ENCODE measurements at places on chromosomes 4 and X.

- no peak for DNase-seq
Observed at GRCh38 chrX:120499301-120500072, 30.4 kb upstream of the LAMP2 start.

- DNase-seq = no peak
Observed at GRCh38 chr4:170234800-170235199, 145.0 kb upstream of the AADAT start.

GRCh38 chr4:38804654-38805295, at the start of gene TLR1:
TLR1 (minus strand) TSS chr4:38804791; CDS start chr4:38798831, 5,960 bp downstream.
- peak; percentile 72 for DNase-seq

DNA sequence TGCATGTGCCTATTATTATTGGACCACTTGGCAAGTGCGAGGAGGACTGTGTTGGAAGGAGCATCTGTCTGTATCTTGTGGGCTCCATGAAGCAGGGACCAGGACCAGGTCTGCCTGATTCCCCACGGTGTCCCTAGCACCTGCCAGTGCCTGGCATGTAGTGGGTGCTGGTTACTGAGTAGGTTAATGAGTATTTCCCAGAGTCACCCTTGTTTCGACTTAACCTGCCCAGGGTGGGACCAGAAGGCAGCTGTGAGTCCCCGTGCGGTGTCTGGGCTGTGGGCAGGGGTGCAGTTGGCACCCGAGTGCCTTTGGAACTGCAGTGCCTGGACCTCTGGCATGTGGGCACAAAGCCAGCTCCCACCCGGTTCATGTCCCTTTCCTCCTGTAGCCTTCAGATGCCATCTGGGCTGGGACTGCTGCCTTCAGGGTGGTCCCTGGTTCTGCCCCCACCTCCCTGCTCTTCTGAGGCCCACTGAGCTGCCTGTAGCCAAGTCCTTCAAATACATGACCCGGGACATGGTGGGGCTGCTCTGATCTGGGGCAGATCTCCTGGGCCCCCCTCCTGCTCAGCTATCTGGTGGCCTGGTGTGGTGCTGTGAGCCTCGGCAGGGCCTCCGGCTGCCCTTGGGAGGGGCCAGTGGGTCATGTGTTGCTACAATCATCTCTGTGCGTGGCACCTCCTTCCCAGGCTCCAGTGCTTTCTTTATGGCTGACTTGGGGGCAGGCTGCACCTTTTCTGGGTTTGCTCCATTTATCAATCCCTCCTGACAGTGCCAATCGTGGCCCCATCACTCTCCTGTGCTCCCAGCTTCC, 53.0 kb upstream of the SORCS2 start:
- no peak for DNase-seq

- no peak for DNase-seq
Observed at GRCh38 chr4:61162116-61162515, 38.0 kb upstream of the ADGRL3 start.

- no peak for DNase-seq
Observed at GRCh38 chr4:3467601-3468031, 4.5 kb downstream of the DOK7 start.

GRCh38 chr4:40630335-40631021, 814 bp upstream of the RBM47 start:
- DNase-seq = peak; percentile 62

DNA sequence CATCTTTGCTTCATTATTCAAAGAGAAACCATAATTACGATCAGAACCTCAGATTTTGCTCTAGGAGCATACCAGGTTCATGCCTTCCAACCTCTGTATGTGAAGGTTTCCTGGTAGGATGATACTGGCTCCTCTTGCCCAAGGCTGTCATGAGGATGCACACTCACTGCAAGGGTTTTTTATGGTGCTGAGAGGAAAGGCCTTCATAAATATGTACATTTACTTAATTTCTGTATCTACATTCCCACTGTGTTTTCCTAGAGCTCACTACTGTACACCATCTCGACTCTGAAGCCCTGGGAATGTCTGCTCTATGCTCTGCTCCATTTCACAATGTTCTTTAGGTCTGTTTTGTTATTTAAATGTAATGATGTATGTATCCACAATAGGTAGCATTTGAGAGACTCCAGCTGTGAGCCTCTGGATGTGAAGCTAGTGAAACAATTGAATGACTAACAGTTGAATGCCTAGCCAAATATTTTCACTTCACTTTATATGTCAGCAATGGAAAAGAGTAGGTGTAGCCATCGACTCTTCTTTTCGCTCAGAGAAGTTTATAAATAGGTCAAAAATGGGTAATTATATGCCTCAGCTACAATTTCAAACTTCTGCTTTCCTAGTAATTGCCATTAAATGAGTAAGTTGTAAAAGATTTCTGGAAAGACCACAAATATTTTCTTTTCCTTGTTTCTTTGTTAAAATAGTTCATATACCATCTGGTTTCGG, 228.0 kb downstream of the PALLD start:
- DNase-seq = no peak

- DNase-seq = no peak
Observed at GRCh38 chr4:41542526-41543275, 4.7 kb downstream of the LIMCH1 start.

DNA sequence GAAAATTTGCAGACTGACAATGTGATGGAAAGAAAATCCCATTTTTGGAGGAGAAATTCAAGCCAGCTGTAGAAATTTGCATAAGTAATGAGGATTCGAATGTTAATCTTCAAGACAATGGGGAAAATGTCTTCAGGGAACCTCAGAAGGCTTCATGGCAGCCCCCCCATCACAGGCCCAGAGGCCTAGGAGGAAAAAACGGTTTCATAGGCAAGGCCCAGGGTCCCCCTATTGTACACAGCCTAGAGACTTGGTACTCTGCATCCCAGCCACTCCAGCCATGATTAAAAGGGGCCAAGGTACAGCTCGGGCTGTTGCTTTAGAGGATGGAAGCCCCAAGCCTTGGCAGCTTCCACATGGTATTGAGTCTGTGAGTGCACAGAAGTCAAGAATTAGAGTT, 303.6 kb upstream of the PCDH7 start:
- no peak for DNase-seq

GRCh38 chr4:44016570-44017421, 431.8 kb downstream of the KCTD8 start:
- DNase-seq = no peak

GRCh38 chr4:48604527-48604926, 114.5 kb downstream of the ZAR1 start:
- DNase-seq = no peak

- DNase-seq = peak; percentile 18
Observed at GRCh38 chrX:47751670-47752069, 85.0 kb upstream of the ZNF81 start.

GRCh38 chr4:15765910-15766697, 12.0 kb upstream of the CD38 start:
- DNase-seq = peak; percentile 82

GRCh38 chr4:26151615-26152014, 169.2 kb upstream of the RBPJ start:
- DNase-seq = no peak

DNA sequence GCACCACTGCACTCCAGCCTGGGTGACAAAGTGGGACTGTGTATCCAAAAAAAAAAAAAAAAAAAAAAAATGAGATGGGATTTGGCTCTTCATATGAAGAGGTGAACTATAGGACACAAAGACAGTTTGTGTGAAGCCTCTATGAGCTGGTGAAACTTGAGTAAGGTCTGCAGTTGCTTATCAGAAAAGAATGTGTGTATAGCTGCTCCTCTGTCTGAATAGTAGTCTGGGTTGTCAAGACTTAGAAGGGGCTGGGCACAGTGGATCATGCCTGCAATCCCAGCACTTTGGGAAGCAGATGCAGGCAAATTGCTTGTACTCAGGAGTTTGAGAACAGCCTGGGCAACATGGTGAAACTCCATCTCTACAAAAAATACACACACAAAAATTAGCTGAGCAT, 82.8 kb downstream of the ARSF start:
- no peak for DNase-seq

DNA sequence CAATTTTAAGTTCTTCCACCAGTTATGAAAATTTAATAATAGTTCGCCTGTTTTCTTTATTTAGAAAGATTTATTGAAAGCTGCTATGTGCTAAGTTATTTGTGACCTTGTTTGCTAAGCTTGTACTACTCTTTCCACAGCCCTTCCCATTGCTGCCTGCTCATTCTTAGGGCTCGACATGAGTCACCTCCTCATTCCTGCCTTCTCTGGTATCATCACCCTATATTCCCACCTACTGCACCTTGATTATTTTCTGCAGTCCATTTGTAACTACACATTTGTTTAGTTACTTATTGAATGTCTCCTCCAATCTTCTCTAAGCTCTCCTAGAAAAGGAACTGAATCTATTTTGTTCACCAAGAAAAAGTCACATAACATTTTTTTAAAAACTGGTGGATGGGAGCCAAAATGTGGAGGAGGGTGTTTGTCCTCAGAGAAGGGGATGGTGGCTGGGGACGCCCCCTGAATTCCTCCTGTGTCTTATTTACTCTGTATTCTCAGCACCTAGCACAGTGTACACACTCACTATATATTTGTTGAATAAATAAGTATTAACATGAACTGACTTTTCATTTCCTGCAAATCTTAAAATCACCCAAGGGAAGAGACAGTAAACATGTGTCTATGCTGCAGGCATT, 3.7 kb upstream of the RAB9A start:
- no peak for DNase-seq

- no peak for DNase-seq
Observed at GRCh38 chrX:122626871-122627270, 557.2 kb upstream of the GRIA3 start.

GRCh38 chrX:15233416-15234015, 36.4 kb downstream of the ASB9 start:
- DNase-seq = no peak
